ENCODE measurements at places on chromosomes 1 and 21.

GRCh38 chr1:219373616-219373935 lies 199.9 kb downstream of the LYPLAL1 start:
- DNase-seq = no peak

DNA sequence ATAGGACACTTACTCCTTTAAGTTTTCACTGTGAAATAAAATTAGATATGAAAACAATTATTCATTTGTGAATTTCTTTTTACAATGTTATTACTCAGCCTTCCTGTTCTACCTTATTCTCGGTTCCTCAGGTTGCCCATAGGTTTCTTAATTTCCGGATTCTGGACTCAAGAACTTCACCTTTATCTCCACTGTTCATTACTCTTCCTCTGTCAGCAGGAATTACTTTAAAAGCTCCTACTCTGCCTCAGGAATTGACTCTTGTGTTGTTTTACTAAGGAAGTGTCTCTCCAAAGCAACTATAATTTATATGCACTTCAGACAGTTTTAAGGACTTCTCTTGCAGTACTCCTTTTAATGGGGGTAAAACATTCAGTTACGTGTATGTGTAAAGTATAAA lies 123.8 kb downstream of the OSBPL9 start:
- no peak for DNase-seq

DNA sequence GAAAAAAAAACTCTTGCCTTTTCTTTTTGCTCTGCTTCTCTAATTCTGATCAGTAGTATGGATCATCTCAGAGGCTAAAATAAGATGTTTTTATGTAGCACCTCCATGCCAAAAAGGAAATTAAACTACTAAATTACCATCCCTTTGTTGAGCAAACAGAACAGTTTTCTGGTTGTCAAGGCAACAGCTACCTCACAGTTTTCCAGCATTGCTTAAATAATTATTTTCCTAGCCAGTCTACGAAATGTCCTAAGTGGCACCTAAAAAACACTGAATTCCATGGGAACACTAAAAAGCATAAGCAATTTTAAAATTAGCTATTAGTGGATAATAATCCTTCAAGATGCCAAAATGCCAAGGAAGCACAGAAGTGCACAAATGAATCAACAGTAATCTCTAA lies 61.7 kb downstream of the ARID4B start:
- no peak for DNase-seq

- DNase-seq = no peak
Observed at GRCh38 chr1:113133038-113133437, 60.0 kb downstream of the LRIG2 start.

DNA sequence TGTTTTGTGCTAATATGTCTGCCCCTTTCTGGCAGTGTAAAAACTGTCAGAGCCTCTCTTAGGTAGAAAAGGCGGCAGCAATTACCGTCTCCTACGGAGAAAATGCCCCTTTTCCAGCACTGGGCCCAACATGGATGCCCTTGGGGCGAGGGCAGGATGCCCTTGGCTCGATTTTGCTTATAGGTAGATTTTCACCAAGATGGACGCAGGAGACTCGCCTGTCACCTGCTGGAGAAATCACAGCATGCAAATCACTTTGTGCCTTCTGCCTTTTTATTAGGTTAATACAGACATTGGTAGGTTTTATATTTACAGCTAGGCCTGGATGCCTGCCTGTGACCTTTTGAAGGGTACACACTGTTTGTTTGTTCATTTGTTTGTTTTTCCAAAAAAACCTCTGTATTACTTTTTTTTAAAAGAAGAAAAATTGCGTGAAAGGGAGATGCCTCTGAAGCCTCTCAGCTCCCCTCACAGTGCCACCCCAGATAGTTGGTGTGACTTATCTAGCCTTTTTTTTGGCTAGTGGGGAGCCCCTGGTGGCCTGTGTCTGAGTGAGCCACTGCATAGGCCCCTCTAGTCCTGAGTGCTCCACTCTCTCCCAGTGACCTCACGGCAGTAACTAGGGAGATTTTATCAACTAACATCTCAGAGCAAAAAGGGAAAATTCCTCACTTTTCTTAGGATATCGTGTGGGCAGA lies 2.5 kb downstream of the ATP1B1 start:
- DNase-seq = no peak

DNA sequence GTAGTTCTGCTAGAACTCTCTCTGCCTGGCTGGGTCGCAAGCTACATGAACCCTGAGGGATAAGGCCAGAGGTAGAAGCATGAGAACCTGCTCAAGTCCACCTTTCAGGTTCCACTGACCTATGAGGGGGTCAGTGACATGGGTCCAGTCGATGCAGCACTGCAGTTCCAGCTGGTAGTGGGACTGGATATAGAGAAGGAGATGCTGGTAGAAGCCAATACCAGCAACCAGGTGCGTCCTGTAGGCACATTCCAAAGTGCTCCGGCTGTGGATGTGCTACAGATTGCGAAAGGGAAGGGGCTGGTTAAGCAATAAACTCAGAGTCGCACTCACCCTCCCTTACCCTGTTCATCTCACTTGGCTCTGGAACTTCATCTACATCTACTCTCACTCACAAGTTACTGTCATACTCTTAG lies 5.7 kb downstream of the SMG5 start:
- no peak for DNase-seq

- no peak for DNase-seq
Observed at GRCh38 chr1:35644204-35644603, 2.9 kb upstream of the PSMB2 start.

DNA sequence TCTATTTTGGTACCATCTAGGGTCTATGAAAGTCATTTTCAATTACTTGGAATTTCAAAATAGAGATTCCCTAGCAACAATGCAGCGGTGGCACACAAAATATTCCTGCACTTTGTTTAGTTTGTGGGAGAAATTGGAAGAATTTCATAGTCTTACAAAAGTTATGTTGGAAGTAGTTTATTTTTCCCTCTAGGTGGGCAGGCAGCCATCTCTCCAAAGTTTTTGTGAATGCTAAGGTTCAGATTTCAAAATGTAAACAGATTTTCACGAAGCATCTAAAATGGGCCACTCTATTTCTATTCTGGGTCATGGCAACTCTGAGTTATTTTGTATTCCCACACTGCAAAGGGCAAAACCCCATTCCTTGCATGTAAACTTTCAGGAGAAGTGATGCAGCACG lies 8.0 kb downstream of the SMCP start:
- no peak for DNase-seq

DNA sequence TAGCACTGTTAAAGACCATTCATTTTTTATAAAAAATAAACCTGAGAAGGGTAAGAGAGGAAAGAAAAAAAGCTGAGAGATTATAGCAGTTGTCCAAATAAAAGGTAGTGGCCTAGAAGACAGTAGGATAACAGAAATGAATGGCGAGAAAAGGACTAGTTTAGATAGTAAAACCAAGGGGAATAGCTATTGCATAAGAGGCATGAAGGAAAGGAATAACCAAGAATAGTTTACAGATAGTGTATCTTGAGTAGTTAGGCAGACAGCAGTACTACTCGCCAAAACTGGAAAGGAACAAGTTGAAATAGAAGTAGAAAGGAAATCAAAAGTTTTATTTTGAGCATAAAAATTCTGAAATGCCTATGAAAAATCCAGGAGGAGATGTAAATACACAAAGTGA lies 70.5 kb downstream of the EIF4G3 start:
- no peak for DNase-seq

GRCh38 chr1:8965121-8965820 lies 19.6 kb downstream of the CA6 start:
- DNase-seq = no peak

DNA sequence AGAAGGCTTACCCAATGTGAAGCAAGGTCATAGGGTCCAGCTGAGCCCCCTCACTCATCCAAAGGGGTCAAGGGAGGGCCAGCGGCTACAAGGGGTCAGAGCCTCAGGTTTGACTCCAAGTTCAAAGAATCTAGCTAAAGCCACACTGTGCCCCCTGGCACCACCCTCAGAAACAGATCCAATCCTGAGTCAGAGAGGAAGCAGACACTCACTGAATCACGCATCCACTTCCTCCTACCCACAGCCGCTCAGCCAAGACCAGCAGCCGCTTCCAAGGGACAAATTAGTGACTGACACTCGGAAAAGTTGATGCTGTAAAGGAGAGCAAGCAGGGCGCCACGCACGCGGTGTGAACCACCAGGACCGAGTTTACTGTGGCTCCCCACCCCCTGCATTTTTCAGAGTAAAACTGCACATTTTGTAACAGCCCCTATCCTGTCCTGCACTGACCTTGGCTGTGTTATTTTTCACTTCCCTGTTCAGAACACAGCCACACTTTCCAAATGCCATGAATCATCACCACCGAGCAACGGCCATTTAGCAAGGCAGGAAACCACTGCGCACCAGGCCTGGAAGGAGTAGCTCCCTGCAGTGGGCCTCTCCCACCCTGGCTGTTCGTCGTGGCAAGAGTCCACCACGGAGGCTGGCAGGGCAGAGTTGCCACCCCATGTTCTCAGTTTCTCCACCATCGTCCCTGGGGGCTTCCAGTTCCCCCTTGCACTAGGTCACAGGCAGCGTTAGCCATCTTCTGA lies 147.8 kb downstream of the TOMM20 start:
- DNase-seq = peak; percentile 48

DNA sequence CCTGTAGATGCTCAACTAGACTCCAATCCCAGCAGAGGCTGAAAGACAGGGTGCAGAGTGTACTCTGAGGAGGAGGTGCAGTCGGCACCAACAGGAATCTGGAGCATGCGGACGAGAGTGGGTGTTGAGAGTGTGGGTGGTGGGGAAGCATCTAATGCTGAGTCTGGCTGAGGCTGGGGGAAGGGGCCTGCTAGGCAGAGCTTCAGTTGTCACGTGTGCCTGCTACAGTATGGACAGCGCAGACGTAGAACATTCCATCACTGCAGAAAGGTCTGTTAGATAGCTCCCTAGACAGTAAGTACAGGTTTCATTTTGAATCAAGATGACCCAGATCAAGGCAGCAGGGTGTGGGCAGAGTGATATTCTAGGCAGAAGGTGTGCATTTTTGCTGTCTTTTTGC lies 23.1 kb downstream of the SNAP47 start:
- DNase-seq = no peak

Measured in stimulated activated CD4-positive, alpha-beta T cell treated with anti-CD3 and anti-CD28 coated beads, Interleukin-1b, Interleukin-23, amount 100 ng/mL, for 1 hour (primary cell).